ENCODE measurements at places on chromosomes 7 and 10. TPM values are rescaled to one million over a fixed set of nuclear protein-coding genes. Genes with fewer than 3 reads are reported as not detected.
A peak's percentile ranks its signal among the peaks of the same experiment; 100 is the strongest.

Gene GATA3
- polyA plus RNA-seq: 3.6 TPM

DNA sequence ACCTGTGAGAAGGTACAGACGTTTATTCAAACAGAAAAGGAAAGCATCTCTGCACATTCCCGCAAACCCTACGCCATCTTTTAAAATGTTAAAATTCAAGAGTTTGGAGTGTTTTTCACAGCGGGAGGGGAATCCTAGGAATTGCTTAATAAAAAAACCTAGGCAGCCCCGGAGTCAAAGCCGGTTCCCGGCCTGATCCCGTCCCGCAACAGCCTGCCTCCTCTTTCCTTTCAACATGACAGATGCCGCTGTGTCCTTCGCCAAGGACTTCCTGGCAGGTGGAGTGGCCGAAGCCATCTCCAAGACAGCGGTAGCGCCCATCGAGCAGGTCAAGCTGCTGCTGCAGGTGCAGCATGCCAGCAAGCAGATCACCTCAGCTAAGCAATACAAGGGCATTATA is 123.0 kb upstream of the VSTM2A start:
- DNase-seq: no peak

Gene EEPD1
- 5.7 TPM for polyA plus RNA-seq

- DNase-seq: peak; percentile 77
These were observed 5.1 kb upstream of the ELFN1 start for GRCh38 chr7:1664711-1665548.

Gene PIP
- polyA plus RNA-seq: not detected

DNA sequence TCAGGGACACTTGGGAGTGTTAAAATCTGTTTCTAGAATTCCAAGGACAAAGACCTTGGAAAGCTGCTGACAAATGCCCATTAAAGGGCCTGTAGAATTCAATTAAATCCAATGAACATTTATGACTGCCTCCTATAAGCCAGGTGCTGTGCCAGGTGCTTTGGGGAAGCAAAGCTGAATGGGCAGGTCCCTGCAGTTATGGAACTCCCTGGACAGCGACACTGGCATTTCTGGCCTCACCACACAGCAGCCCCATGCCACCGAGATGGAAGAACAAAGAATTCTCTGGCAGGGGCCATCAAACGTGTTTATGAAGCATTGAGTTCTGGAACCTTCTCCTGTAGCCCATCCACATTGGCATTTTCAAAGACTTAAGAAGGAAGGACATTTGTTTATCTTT is 45.6 kb upstream of the LOXL4 start:
- DNase-seq: no peak

GRCh38 chr10:93063144-93063976 is 2.8 kb downstream of the CYP26C1 start:
- DNase-seq: no peak

DNA sequence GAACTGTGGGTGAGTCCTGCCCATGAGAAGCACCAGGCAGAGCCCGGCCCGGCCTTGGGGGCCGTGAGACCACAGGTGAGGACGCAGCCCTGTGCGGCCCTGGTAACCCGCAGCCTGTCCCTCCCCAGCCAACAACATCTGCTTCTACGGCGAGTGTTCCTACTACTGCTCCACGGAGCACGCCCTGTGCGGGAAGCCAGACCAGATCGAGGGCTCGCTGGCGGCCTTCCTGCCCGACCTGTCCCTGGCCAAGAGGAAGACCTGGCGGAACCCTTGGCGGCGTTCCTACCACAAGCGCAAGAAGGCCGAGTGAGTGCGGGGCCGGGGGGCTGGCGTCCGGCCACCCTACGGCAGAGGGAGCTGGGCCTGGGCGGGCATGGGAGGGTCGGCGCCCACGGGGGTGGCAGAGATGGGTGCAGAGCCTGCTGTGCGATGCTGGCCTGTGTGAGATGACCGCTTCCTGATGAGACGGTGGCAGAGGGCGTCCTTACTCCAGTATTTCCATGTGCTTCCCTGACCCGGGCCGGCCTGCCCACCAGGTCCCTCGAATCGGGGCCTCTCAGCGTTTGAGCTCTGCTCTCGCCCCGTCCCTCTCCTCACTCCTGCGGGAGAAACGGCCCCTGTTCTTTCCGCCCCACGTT is 34.1 kb upstream of the FOXL3 start:
- no peak for DNase-seq

- DNase-seq: no peak
These were observed 763.7 kb upstream of the MBL2 start for GRCh38 chr10:53536322-53536721.

Gene KBTBD2
- polyA plus RNA-seq: 62.6 TPM

Gene RPEL1
- polyA plus RNA-seq: 0.20 TPM
